Tibial nerve (tissue), 4 donors: ENCODE measurements at places on chromosomes 4 and X. TPM values are rescaled to one million over a fixed set of nuclear protein-coding genes. Genes with fewer than 3 reads are reported as not detected.

The SPOCK3 gene
- total RNA-seq: 1.5 TPM

The SYP gene
- total RNA-seq: 3.1 TPM

The RPA4 gene
- total RNA-seq: 7.2 TPM

DNA sequence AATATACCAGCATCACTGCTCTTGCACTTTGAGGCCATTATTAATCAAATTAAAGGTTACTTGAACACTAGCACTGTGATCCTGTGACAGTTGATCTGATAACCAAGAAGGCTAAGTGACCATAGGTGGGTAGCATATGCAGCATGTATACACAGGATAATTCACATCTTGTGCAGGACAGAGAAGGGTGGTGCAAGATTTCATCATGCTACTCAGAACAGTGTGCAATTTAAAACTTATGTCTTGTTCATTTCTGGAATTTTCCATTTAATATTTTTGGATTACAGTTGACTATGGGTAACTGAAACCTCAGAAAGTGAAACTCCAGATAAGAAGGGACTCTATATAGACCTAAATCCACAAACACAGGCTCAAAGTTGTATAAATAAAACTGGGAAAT is 78.2 kb upstream of the PDE5A start:
- DNase-seq: no peak

GRCh38 chr4:4890574-4891255 is 31.2 kb downstream of the MSX1 start:
- no peak for DNase-seq

The SPACA5 gene
- total RNA-seq: not detected

GRCh38 chr4:48687313-48688051 is 92.6 kb downstream of the FRYL start:
- DNase-seq: no peak

DNA sequence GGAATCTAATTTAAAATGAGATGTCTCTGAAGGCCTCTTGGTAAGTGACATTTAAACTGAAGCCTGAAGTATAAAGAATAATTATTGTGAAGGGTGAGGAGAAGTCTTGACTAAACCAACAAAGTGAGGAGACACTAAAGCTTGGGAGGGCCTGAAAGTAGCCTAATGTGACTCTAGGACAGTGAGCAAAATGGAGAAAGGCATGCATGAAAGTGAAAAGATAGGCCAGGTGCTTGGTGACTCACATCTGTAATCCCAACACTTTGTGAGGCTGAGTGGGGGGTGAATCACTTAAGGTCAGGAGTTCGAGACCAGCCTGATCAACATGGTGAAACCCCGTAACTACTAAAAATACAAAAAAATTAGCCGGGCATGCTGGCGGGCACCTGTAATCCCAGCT is 46.9 kb upstream of the SMARCAD1 start:
- DNase-seq: no peak

DNA sequence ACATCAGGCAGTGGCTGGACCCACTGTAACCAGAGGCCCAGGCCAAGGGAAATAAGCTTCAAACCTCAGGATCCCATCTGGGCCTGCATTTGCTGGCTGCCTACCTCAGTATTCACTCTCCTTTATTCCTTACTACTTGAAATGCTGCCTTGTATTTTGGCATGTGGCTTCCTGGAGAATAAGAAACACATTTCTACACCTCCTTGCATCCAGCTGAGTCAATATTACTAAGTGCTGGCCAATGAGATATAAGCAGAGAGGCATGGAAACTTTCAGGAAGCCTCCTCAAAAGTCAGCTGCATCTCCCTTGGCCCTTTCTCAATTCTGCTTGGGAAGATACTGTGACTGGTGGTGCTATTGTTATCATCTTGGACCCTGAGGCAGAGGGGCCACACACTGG is 59.8 kb upstream of the RELL1 start:
- no peak for DNase-seq

The LRP2BP gene
- total RNA-seq: 3.1 TPM

DNA sequence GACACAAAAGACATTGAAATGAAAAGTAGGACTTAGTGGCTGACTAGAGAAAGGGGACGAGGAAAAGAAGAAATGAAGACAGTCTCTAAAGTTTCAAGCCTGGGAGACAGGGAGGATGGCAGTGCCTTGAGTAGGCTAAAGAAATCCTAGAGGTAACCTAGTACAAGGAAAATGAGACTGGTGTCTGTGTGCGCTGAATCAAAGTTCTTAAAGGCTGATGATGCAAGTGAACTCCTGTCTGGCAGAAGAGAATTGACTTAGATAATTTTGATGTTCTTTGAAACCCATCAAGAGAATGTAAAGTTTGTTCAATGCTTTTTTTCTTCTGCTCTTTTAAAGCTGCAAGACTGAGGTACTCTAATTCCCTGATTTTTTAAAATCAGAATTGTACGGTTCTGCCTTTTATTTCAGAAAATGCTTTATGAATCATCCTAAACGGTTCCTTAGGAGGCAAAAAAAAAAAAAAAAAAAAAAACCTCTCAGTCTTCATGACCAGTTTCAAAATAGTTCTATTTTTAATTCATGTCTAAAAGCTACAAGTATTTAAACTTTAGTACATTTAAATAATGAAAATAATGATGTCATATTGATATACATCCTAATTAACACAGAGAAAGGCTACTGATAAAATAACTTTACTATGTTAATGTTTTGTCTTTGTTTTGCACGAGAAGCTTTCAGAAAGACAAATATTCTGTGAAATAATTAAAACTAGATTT is 189.8 kb downstream of the PPP3CA start:
- no peak for DNase-seq

The LAS1L gene
- total RNA-seq: 30.6 TPM

The OTUD6A gene
- not detected for total RNA-seq
